Type B pancreatic cell (in vitro differentiated cells): ENCODE measurements at places on chromosomes 5 and 9. TPM values are rescaled to one million over a fixed set of nuclear protein-coding genes. Genes with fewer than 3 reads are reported as not detected.

DNA sequence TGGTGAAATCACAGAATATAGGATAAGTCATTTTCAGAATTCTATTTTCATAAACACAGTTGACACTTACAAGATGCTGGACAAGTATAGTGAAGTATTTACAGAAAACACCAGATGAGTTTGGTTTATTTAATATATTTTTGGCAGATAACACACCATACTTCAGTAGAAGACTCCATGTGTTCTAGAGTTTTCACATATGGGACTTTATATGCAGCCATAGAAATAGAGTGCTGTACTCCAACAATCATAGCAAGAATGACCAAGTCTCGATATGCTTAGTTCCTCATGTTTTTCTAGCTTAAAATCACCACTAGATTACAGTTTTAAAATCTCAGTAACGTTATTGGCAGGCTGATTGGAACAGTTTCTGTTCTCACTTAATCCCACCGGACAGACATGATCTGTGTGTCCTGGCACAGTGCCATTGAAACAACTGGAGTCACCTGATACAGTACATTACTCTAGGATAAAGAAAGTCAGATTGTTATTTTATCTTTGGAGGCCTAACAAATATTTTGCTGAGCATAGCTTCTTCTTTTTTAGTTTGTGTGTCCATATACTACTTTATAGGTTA, 45.8 kb upstream of the ERBIN start:
- DNase-seq: no peak

The LRRC19 gene
- 0.29 and 0.74 TPM in 2 replicates for total RNA-seq

DNA sequence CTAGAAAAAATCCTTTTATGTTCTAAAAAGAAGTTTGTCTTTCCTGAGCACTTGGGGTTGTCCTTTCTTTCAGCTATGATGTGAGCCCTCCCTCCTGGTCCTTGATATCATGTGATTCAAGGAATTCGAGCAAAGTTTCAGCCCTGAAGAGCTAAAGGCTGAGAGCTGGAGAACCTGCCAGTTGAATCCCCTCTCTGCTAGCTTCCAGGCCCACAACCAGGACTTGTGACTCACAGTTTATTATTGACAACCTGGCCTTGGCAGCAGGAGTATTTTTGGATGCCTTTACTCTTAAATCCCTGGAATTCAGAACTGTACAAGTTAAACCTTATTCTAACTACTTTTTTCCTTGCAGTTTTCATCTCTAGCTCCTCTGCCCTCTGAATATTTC, 182.8 kb downstream of the SPOCK1 start:
- no peak for DNase-seq

The CATSPER3 gene
- total RNA-seq: 0.22 and 0.74 TPM in 2 replicates

The PIP5K1B gene
- 9.8 and 19.4 TPM in 2 replicates for total RNA-seq

The PDE6A gene
- not detected in 2 replicates for total RNA-seq
